ENCODE measurements at places on chromosomes 2 and 18.

DNA sequence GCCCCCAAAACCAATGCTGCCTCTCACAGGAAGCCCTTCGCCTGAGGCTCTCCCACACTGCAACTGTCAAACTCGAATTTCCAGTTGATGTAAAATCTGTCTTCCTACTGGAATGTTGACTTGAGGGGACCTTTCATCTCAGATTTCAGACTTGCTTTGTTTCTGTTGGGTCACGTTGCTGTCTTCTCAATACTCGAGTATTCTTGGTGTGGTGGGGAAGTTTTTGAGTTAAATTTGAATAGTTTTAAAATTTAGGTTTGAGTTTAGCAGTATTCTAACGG, 50.8 kb downstream of the AGAP1 start:
- DNase-seq: no peak

- no peak for DNase-seq
These were observed 138.6 kb downstream of the B3GNT2 start for GRCh38 chr2:62334440-62335058.

GRCh38 chr2:201004370-201004769, 40.9 kb upstream of the ORC2 start:
- DNase-seq: no peak

- DNase-seq: no peak
These were observed 46.9 kb downstream of the EMILIN2 start for GRCh38 chr18:2893676-2894075.

- DNase-seq: no peak
These were observed 75.8 kb upstream of the ZEB2 start for GRCh38 chr2:144595686-144596072.

GRCh38 chr2:126703311-126703710, 47.4 kb downstream of the GYPC start:
- DNase-seq: no peak

DNA sequence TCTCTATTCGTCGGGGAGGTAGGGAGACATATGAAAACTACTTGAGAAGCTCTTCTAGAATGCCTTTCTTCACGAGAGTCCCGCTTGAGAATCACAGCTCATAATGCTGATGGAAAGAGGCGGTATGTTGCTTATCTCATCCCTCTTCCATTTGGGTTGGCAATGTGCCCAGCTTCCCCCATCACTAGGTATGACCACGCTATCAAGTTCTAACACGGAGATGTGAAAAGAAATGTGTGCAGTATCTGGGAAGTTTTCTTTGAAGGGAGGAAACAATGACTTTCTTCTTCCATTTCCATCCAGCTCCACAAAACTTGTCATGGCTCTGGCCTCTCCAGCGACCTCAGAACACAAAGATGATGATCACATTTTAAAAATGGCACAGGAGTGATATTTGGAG, 742.4 kb downstream of the DCDC2C start:
- DNase-seq: no peak

- no peak for DNase-seq
These were observed 155.3 kb downstream of the DIS3L2 start for GRCh38 chr2:232116852-232117251.

DNA sequence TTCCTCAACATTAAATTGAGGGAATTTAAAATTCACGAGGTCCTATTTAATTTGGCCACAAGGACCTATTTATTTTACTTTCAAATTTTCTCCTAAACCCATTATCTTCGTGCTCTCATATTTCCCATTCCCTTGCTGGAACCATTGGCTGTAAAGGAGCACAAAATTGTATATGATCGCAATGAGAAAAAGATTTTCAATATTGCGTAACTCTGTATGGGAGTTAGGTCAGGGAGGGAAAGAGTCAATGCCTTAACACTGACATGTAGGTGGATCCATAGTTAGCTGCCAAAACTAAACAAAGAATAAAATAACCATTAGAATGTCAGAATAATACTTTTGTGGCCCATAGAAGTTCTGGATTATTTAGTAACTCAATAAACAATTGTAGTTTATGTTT, 40.6 kb upstream of the ZC3H15 start:
- no peak for DNase-seq

GRCh38 chr2:16663121-16663905, 2.3 kb downstream of the CYRIA start:
- no peak for DNase-seq

- DNase-seq: no peak
These were observed 14.6 kb downstream of the SFT2D3 start for GRCh38 chr2:127715778-127716449.

GRCh38 chr2:217367464-217367863, 507.6 kb upstream of the TNP1 start:
- no peak for DNase-seq

- DNase-seq: no peak
These were observed 115.2 kb downstream of the ACVR1 start for GRCh38 chr2:157760949-157761348.

DNA sequence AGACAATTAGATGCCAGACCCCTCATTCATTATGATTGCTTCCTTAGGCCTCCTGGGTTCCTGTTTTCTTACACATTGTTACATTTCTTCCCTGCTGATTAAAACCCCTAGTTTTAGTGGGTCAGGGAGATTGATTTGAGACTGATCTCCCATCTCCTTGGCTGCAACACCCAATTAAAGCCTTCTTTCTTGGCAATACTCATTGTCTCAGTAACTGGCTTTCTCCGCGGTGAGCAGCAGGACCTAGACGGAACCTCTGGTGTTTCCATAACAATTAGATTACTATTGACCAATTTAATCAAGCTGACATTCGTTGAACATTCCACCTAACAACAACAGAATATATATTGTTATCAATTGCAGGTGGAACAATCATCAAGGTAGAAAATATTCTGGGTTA, 1676.4 kb upstream of the SLC39A10 start:
- DNase-seq: no peak

DNA sequence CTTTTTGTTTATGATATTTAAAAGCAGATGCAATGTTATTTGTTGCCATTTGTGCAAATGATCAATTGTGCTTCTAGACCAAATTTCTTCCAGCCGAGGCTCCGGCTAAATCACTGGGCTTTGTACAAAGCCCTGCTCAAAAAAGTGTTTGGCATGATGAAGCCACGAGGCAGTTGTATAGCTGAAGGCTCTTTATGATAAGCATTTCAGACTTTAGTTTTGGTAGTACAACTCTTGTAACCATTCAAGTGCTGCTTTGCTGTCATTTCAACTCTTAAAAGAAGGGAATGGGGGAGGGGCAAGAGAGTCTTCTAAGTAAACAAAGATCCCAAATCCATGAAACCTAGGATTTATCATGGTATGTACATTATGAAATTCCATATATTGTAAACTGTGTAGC, 3.3 kb upstream of the ZNF532 start:
- no peak for DNase-seq

DNA sequence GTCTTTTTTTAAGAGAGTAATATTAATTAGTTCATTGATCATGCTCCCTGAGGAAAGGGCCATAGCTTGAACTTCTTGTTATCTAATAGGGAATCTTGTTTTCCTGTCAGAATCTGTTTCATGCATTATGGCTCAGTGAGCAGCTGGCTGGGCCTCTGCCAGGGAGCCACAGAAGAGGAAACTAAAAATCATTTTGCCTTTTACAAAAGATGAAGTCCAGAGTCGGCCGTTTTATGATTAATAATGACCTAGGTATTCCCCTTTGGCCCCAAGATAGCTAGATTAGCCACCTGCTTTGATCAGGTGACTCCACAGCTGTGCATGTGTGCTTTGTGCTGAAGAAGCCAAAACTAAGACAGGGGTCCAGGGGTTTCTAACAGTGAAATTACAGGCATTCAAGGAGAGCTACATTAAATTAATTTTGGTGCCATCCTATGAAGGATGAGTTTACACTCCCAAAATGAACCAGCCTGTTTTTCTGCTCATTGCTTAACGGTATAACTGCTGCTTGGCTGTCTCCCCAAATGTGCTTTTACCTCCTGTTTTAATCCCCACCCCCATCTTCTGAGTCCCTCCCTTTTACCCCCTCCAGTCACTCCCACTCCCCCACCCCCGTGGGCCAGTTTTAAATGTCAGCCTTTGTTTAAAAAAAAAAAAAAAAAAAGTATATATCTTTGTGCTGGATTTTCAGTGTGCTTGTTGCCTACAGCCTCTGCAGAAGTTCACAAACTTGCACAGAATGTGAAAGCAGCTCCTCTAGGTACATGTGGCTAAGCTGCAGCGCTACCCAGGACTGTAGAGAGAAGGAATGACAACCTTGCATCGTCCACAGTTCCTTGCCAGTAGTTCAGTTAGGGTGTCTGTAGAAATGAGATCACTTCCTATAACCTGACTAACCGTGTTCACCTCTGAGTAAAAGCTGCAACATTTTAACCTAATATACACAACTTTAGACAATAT, 93.1 kb downstream of the CABLES1 start:
- peak; percentile 31 for DNase-seq

DNA sequence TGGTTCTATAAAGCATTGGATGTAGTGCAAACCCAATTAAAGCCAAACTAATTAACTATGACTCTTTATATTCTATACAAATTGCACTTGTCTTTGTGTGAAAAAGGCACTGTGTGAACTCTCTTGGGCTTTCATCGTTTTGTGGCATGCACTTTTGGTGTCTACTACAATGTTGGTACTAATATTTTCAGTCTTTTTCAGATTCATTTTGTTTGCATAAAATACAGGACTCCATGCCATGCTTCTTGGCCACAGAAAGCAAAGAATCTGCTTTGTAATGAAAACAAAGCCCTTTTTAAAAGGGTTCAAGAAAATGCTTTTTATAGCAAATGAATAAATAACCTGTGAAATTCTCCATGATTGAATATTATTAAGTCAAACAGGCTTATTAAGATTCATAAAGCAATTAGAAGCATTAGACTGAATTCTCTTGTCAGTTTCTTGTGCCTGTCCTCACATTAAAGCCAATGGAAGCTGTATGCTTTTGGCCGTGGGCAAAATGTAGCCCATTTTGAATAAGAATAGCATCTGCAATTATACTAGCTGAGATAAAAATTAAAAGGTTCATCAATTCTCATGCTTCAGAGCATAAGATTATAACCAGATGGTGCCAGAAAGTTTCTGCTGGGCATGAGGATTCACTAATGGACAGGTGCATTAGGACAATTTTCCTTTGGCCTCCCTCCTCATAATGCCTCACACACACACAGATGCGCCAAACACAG, 1665.2 kb downstream of the SUCLG1 start:
- no peak for DNase-seq

GRCh38 chr18:12750715-12751502, 48.1 kb downstream of the PSMG2 start:
- DNase-seq: no peak

DNA sequence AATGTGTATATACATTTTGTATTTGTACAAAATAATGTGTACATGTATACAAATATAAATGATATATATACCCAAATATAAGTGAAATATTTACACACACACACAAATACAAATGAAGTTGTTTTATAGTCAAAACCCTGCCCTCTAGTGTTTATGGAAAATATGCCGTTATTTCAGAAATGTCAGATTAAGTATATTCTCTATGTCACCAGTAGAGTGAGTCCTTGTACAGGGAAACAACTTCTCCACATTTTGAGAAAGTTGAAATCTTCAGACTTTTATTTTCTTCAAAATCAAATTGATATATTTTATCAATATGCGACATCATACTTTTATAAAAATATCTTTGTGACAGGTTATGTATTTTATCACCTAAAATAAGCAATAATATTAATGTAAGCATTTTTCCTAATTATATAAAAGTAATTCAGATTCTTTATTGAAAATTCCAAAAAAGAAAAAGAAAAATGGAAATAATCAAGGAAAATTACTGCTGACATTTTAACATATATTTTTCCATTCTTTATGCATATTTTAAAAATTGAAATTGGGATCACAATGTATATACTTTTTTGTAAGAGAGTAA, 22.4 kb downstream of the ARL6IP6 start:
- DNase-seq: no peak

- no peak for DNase-seq
These were observed 33.2 kb upstream of the NAB1 start for GRCh38 chr2:190615555-190616200.

DNA sequence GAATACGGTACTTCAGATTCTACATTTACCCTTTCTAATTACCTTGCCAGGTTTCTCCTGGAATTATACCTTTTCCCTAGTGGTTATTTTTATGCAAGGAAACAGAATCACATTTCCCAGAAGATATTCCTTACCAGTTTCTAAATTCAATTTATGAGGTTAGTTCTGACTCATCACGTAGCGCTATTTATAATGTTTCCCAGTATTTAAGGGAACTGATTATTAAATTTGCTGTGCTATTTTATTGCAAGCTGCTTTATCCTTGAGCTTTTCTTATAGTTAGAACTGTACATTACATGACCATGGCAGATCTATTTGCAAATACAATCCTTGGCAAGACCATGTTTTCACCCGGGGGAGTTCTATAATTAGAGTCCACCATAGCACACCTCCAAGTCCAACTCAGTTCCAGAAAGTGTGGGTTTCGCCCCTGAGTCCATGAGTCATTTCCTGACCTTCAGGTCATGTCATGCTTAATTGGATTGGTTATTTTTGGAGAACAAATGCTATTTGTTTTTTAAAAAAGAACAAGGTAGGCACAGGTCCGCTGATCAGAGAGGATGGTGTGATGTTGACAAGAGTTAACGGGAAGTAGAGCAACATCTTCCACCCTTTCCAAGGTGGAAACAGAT, 126.6 kb downstream of the ZNF532 start:
- no peak for DNase-seq

GRCh38 chr2:37775908-37776250, 104.4 kb upstream of the CDC42EP3 start:
- DNase-seq: no peak

DNA sequence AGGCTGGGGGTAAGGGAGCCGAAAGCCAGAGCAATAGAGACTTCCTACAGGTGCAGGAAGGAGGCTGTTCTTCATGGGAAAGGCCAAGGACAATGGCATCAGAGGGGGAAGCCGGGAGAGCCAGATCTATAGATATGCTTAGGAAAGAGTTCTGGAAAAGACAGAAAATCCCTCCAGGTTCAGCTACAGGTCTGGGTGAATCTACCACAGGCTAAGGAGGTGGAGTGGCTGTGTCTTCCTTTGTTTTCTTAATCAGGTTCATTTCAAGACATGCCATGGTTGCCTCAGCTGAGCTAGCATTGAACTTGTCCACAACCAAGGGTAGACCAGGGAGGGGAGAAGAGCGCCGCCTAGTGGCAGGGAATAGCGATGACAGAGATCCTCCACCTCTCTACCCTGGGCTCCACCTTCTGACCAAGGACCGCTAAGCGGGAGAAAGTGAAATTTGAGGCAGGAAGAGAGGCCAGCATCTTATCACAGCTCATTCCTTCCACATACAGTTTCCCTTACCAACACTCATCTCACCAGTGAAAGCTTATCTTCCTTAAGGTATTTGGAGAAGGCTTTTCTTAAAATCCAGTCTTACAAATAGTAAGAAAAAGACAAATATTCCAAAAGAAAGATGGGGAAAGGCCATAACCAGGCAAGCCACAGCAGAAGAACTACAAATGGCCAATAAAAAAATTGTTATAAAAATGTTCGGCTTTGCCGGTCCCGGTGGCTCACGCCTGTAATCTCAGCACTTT, 74.2 kb downstream of the VIT start:
- DNase-seq: peak; percentile 17

DNA sequence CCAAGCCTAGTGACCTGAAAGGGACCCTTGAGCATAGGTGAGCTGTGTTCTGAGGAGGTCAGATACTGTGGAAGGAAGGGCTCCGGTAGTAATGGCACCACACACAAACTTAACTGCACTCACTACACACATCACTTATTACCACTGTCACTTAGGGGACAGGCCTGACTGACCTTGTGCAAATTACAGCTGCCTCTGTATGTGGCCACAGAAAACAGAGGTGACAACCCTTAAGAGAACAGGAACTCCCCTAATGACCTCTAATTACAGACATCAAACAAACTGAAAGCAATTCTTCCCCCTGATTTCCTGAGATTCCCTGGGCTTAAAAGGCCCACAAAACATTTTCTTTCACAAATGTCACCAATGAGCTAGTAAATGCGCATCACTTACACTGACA, 360.6 kb downstream of the RND3 start:
- no peak for DNase-seq

GRCh38 chr2:86562485-86562921, 740 bp downstream of the CHMP3 start:
- DNase-seq: no peak

Measured in transverse colon (tissue), 4 donors.